ENCODE measurements at places on chromosomes 3 and 15.

DNA sequence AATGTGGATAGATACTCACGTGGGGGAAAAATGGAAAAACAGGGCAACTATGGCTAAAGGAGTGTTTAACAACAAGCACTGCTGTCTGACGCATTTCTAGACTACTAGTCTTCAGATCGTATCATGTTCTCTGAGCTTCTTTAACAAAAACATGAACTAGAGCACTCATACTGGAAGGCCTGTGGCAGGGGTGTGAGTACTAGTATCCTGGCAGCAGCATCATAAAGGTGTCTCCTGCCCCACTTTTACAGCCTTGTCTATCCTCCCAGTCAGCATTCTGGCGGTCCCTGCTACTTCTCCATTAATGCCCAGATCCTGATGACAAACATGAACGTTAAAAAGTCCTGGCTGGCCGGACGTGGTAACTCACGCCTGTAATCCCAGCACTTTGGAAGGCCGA is 4.0 kb downstream of the FMN1 start:
- DNase-seq = no peak

DNA sequence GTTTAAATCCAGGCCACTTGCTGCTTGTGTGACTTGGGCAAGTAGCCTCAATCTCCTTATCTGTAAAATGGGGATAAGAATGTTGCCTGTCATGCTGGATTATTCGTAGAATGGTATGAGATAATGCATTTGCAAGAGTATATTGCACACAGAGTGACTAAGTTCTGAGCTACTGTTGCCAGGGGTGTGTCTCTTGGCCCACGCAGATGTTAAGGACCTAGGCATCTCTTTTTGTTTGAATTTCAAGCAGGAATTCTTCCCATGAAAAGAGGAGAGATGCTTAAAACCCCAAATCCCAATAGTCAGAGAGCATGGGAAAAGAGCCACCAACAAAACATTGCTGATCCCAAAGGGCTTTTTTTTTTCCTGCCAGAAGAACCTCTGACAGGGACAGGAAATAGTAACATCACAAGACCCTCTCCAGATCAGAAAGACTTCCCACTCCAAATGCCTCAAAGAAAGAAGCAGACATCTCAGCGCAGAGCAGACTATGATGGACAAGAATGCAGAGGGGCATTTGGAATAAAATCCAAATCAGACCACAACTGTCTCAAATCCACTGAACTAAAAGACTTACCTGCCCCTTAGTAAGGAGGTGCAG is 90.5 kb downstream of the MRPL46 start:
- peak; percentile 15 for DNase-seq

- DNase-seq = peak; percentile 50
Observed at GRCh38 chr3:10983219-10983916, 9.2 kb upstream of the SLC6A1 start.

DNA sequence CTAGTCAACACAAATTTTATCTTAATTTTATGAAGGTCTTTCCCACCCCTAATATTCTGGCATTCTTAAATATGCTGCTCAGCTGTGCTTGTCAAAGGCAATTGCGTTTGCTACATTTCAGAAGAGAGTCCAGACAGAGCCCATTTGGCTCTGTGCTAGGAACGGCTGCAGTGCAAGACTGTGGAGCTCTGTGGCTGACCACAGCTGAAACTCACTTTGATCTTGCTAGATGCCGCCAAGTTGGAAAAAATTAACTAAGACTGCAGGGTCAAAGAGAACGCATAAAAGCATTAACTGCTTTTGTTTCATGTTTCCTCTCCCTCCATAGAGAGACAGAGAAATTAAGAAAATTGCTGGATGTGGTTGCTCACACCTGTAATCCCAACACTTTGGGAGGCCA is 7.6 kb upstream of the PPP1R2 start:
- no peak for DNase-seq

DNA sequence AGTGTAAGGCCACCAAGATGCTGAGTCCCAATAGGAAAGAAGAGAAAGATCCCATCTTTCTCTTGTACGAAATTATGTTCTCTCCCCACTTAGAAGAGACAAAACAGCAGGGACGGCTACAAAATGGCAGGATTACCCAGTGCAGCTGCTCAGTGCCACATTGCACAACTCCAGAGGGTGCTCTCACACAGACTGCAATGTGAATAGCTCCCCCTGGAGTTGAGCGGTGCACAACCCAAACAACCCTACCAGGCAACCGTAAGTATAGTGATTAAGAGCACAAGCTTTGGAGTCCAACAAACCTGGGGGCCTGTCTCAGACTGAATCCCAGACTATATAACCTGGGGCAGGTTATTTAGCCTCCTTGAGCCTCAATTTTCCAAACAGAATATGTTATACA is 3.1 kb upstream of the BHLHE40 start:
- peak; percentile 83 for DNase-seq

Measured in cardiac fibroblast (primary cell).